ENCODE measurements at places on chromosomes 4 and X.

- no peak for DNase-seq
Measured at GRCh38 chrX:18890724-18891547, 93.0 kb downstream of the PHKA2 start.

GRCh38 chrX:136766785-136767103 is 14.0 kb downstream of the ARHGEF6 start:
- no peak for DNase-seq

- peak; percentile 15 for DNase-seq
Measured at GRCh38 chr4:118836301-118837120, 585 bp upstream of the SEC24D start.

GRCh38 chr4:40292313-40292759 is 42.8 kb upstream of the CHRNA9 start:
- DNase-seq: no peak

DNA sequence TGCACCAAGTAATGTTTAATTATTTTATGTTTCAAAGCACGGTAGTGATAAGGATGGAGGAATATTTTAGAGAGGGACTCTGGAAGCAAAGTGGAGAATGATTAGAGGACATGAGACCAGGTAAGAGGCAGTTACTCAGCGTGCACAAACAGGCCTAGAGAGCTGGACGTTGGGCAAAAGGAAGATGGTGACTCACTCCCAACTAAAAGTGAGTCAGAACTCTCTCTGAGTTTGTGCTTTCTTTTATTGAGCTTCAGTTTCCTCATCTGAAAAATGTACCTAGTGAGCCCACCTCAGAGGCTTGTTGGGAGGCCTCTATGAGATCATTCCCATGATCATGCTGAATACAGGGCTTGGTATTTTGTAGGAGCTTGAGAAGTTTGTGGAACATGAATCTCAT is 1.6 kb upstream of the ZC4H2 start:
- DNase-seq: no peak

- no peak for DNase-seq
Measured at GRCh38 chrX:19193565-19193964, 71.3 kb upstream of the ADGRG2 start.

- no peak for DNase-seq
Measured at GRCh38 chrX:66918511-66918910, 279.6 kb upstream of the EDA2R start.

DNA sequence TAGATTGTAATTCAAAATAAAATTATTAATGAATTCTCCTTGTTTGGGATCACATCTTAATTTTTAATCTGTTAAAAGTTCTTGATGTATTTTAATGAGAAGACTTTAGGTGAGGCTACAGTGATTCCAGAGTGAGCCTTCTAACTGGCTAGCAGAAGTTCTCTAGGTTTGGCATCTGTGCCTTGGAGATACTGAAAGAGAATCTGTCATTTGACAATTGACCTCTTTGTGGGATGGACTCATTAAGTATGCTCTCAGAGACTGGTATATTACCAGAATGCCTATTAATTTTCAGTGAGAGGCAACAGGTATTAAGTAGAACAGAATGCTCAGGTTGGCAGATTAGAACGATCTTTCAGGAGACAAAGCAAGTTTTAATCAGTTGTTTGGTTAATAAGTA is 10.2 kb downstream of the CCNG2 start:
- DNase-seq: no peak

GRCh38 chr4:181853881-181854511 is 389.2 kb upstream of the TENM3 start:
- no peak for DNase-seq

- DNase-seq: no peak
Measured at GRCh38 chrX:45007598-45007997, 134.6 kb downstream of the KDM6A start.

DNA sequence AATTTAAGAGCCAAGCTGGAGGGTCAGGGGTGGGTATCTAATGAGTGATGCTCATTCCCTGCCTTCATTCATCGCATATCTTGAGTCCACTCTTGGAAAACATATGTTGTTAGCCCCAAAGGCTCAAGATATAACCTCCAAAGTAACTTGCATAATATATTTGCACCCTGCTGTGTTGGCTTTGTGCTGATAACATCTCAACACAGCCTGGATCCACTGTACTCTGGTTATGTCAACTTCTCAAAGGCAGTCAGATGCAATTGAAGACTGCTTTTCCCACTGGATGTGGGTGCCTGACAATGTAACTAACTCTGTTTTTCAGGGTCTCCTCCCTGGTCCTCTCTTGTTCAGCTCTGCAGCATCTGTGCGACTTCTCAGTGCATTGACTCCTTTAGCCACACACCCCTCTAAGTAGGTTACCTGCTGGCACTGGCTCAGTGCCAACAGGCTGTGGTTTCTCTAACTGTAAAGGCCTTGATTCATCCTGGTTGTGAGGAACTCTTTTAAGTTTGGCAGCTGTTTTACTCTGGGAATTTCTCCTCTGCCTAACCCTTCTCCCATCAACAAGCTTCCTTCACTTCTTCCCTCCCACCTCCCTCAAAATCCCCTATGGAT is 28.1 kb downstream of the SLC16A2 start:
- peak; percentile 18 for DNase-seq

- DNase-seq: no peak
Measured at GRCh38 chr4:94947681-94948108, 189.9 kb downstream of the BMPR1B start.

DNA sequence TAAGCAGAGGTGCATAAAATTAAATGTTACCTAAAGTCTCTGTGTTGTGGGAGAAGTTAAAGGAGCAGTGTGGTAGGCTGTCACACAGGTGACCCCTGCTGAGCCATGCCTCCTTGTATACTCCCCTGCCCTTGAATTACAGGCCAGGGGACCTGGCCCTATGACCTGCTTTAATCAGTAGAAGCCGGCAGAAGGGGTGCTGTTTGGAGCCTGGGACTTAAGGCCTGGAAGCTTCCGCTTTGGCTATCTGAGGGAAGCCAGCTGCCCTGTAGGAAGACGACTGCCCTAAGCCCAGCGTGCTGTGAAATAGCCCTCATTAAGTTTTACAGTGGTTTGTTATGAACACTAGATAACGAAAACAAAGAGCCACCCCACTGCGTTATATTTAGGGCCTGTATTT is 34.1 kb downstream of the SPINK2 start:
- DNase-seq: no peak

- DNase-seq: no peak
Measured at GRCh38 chr4:56856656-56857055, 35.2 kb upstream of the SPINK2 start.

GRCh38 chrX:12988797-12989196 is 13.9 kb downstream of the TMSB4X start:
- DNase-seq: no peak

- no peak for DNase-seq
Measured at GRCh38 chrX:152915541-152916241, 17.8 kb downstream of the ZNF185 start.

- DNase-seq: no peak
Measured at GRCh38 chr4:165548702-165549101, 169.9 kb downstream of the CPE start.

DNA sequence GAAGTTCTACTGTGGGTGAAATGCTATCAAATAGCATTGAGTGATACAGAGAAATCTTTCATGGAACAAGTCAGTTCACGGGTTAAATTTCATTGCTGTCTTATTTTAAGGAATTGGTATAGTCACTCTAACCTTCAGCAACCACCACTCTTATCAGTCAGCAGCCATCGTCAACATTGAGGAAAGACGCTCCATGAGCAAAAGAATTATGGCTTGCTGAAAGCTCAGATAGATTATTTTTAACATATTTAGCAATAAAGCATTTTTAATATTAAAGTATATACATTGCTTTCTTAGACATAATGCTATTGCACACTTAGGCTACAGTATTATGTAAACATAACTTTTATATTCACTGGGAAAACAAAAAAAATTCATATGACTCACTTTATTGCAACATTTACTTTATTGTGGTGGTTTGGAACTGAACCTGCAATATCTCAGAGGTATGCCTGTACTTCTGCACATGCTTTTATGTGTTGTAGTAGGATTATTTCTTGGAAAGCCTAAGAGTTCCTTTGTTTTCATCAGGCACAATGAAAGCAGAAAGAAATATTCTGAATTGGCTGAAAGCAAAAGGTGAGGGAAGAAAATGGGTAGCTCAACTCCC is 586.7 kb downstream of the GBA3 start:
- no peak for DNase-seq

DNA sequence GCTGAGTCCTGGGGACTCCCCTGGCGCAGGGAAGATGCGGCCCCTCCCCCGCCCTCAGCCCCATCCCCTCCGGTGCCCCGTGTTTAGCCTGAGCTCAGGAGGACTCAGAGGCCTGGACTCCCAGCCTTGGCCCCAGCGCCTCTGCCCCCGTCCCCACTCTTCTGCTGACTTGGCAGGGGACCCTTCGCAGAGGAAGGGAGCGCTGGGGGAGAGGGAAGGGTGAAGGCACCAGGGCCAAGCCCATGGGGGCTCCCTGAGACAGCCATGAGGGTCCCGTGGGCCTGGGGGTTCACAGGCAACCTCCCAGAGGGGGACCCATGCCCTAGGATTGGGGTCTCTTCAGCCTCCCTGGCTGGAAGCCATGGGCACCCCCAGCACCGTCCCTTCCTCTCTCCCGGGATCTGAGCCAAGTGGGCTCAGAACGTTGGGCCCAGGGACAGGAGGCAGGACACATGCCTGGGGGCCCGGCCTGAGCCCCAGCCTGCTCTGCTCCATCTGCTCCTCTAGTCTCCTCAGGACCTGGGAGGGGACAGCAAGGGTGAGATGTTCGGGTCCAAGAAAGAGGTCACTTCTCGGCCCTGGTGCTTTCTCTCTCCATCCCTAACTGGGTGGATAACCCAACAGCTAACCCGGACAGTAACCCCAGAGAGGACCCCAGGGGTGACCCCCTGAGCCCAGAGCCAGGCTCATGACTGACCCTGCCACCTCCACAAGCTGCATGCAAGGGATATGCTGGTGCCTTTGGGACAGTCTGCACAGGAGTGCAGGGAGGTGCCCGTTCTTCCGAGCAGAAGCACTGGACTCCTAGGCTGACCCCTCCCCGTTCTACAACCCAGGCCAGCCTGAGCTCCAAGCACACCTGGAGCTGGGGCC is 1.5 kb upstream of the CPLX1 start:
- DNase-seq: no peak

Measured in activated effector memory CD4-positive, alpha-beta T cell treated with Interleukin-2 at 50 U/mL for 16 hours (primary cell).